HTR-8/SVneo (cell line): ENCODE measurements at places on chromosomes 5 and 9.
A peak's percentile ranks its signal among the peaks of the same experiment; 100 is the strongest.

DNA sequence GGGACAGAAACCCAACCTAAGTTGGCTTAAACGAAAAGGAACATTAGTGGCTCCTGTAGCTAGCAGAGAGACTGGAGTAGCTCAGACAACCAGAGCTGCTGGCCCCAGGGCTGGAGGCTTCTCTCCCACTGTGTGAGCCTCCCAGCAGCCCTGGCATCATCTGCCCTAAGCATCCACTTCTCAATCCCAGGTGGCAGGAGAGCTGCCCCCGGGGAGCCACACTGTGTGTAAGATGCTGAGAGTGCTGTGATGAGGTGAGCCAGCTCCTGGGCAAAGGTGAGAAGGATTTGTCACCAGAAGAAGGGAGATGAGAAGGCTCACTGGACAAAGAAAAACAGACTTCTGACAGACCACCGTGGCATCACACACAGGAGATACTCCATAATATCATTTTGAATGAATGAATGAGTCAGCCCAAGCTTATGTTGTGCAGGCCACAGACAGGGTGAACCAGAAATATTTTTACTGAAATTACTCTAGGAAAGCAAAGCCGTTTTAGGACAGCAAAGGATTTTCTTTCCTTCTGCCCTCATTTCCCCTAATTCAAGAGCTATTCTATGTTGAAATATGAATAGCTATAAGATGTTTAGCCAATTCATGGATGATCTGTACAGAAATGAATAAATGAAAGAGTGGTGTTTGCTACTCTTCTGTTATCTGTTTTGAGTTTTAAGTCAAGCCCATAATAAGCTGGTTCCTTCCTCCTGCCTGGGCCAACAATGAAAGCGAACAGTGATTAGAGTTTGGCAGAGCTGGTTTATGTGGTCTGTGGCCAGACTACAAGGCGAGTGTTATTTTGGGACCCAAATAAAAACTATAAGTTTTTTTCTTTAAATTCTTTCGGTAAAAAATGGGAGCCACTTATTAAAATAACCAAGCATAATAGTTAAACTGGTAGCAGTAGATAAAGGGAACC, 57.4 kb upstream of the ECM2 start:
- no peak for DNase-seq

DNA sequence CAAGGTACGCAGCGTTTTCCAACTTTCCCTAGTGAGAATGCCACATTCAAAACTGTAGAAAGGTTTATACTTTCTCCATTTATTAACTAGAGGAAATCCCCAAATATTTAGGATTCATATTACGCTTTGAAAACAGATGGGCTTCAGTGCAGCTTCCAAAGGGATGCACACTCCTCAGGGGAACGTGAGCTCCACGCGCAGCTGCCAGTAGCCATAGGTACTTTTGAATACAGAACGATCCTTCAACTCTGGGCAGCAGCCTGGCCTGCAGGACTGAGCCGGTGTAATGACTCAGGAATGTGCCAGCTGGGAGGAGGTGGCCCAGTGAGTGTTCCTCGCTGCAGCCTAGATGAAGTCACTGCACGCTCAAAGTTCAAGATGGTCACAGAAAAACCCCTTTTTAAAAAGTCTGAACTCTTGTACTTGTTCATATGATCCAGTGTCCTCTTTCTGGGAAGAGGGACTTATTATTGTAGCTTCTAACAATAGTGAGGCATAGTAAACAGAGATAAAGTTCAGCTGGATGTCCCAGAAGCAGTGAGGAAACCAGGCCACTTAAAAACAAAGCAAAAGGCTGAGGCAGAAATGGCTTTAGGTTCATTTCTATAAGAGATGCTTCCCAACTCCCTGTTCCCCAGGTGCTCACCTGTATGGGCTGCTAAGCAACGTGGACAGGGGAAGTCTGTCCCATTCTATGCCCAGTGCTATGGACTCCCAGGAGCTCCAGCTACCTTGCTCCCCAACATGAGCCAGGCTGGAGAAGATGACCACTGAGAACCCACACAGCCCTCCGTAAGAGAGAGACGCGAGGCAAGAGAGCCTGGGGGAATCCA, 130.0 kb downstream of the LHFPL2 start:
- peak; percentile 86 for DNase-seq

DNA sequence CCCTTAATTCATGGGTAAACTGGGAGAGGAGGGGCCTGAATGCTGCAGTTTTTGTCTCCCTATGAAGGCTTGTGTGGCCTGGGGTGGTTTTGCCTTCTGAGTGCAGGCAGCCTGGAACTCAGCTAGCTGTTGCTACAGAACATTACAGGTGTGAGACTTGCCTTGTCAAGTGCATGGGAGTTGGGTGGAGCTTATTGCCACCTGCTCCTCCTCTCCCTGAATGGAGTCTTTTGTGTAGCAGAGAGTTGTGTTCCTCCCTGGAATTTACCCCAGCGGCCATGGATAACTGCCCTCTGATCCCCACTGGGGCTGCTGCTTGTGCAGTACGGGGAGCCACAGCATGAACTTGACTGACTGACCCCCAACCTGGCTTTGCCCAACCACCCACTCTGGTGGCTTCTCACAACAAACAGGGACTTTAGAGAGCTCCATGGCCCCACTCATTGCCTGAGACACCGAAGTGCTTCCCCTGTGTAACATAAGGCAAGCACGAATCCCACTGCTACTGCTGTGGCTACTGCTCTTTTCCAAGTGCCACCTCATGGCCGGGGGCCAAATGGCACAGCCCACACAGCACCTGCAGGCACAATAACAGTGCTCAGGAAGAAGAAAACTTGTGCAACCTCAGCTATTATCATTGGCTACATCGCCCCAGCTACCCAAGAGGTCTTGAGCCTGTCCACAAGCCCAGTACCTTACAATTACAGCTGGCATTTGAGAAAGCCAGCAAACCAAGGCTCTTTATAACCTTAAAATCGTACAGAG, 942.9 kb downstream of the CDH18 start:
- no peak for DNase-seq

DNA sequence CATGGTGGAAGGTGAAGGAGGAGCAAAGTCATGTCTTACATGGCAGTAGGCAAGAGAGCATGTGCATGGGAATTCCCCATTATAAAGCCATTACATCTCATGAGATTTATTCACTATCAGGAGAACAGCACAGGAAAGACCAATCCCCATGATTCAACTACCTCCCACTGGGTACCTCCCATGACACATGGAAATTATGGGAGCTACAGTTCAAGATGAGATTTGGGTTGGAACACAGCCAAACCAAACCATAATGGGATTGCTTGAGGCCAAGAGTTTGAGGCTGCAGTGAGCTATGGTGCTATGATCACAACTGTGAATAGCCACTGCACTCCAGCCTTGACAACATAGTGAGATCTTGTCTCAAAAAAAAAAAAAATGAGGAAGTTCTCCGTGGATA, 581.8 kb downstream of the TAF11L14 start:
- DNase-seq: no peak

GRCh38 chr5:150485693-150486401, 22.1 kb upstream of the NDST1 start:
- peak; percentile 70 for DNase-seq

GRCh38 chr9:68779558-68780379, 74.7 kb downstream of the PIP5K1B start:
- DNase-seq: peak; percentile 81

DNA sequence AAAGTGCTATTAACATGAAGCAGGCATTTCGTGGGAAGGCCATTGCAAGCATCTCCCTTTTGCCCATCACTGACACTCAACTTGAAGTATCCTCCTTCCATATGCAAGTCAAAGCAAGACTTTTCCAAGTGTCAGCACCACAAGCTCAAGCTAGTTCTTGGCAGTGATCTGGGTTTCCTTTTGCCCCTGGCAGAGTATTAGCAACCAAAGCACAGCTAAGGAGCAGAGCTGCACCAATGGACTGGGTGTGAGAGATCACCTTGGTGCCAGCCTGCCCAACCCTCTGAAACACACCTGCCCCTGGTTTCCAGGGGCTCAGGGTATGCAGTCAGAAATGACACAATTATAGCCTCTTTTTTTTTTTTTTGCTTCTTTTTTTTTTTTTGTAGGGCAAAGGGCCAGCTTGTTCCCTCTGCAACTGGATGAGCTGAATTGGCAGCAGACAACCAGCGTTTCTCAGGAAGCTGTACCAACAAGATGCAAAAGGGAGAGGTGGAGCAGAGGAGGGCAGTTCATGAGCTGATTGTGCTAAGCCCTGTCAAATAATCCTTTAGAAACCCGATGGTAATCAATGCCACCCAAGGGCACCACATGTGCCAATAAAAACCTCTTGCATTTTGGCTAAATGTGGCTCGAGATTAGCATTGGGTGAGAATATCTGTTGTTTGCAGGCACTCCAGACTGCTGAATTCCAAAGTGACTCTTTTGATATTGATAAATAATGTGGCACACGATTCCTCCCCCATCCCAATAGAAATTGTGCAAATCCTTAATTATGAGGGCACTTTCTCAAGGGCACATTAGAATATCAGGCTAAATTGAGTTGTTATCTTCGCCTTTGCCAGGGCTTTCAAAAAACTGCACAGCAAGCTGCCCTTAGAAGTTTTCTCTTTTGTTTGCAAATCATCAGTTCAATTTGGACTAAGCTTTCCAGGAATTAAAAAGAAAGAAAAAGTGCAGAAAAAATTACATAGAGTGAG, 192.4 kb downstream of the GAS1 start:
- no peak for DNase-seq

GRCh38 chr5:156913355-156913718, 49.7 kb downstream of the TIMD4 start:
- no peak for DNase-seq

GRCh38 chr5:25064306-25064705, 419.5 kb upstream of the CDH10 start:
- DNase-seq: no peak

DNA sequence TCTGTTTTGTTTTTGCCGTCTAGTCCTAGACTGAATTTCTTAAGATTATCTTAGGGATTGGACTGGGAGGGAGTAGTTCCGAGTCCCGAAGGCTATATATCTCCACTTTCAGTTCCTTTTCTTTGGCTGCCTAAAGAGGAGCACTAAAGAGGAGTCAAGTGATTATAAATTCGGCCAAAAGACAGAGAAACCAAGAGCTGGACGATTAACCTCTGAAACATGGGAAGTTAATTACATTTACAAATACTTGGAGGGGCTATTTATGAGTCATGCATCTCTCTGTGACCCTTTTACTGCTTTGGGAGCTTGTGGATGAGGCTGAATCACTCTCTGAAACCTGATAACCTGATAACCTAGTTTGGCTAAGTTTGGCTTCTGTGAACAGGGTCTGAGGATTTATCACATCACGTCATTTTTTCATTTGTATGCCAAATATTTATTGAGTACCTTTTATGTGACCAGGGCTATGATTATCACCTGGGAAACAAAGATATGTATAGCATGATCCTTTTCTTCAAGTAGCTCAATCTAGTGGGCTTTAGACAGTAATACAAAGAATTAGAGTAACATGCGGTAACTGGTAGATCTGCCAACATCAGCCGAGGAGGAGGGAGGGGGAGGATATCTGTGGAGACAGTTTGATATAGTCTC, 180.9 kb downstream of the CD180 start:
- no peak for DNase-seq

- DNase-seq: no peak
Observed at GRCh38 chr5:16735101-16736060, 118.6 kb upstream of the RETREG1 start.

DNA sequence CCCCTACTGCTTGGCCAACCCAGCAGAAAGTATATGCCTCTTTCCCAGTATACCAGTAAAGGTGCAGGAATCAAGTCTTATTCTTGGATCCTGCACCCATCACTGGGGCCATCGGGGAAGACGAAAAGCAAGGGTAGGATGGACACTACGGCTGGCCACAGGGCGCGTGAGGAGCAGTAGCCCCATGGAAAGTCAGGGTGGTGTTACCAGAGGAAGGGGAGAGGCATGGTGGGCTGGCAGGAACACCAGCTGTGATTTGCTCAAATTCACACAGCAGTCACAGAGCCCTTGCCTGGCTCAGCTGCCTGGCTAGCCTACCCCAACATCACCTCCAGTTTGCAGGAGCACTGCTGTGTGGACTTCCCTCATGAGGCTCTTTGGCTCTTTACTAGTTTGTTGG, 34.5 kb upstream of the SAP30L start:
- no peak for DNase-seq

- DNase-seq: no peak
Observed at GRCh38 chr9:14296495-14297113, 17.3 kb downstream of the NFIB start.

- no peak for DNase-seq
Observed at GRCh38 chr5:175894793-175895192, 23.4 kb downstream of the CPLX2 start.

- peak; percentile 10 for DNase-seq
Observed at GRCh38 chr5:101977729-101978345, 318.2 kb downstream of the SLCO4C1 start.

DNA sequence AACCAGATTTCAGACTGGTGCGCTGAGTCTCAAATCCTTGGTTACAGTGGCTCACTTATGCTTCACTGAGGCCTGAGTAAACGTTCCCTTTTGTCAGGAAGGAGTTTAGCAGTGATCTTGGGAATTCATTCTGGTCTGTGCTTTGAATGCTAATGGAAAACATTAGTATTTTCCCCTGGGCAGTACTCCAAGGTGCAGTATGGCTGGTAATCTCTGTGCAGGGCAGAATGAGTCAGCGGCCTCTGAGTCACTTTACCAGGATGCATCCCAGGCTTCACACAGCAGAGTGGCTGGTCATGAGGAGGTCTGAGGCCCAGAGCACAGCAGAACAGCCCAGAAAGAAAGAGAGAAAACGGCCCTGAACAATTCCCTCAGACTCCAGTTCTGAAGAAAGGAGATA, 54.0 kb downstream of the PCA3 start:
- DNase-seq: peak; percentile 71

- DNase-seq: no peak
Observed at GRCh38 chr5:146710348-146710747, 168.2 kb downstream of the PPP2R2B start.

DNA sequence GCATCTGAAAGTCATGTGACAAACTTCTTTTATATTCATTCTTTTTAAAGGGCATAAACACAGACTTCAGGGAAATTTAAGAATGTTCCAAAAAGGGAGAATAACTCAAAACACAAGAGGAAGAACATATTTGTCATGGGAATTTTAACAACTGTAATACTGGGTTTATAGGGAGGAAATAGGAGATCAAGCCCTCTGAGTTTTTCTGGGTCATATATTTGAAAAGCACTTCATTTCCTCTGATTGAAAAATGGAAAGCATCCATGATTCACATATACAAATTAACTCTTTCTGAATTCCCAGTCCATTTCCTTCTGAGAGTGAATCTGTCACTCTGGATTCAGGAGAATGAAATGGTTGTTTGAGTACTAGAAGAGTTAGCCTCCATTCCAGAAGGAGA, 26.8 kb downstream of the LURAP1L start:
- no peak for DNase-seq

- DNase-seq: no peak
Observed at GRCh38 chr9:19117039-19117716, 10.1 kb downstream of the PLIN2 start.

GRCh38 chr5:115465431-115465830, 79.1 kb downstream of the FEM1C start:
- DNase-seq: no peak
